ENCODE measurements at places on chromosomes 6 and 20.

- no peak for DNase-seq
Observed at GRCh38 chr20:9409352-9409751, 105.0 kb upstream of the LAMP5 start.

GRCh38 chr20:48631114-48632016 lies 196.4 kb downstream of the PREX1 start:
- no peak for DNase-seq

- no peak for DNase-seq
Observed at GRCh38 chr6:30703011-30703410, 12.2 kb upstream of the NRM start.

DNA sequence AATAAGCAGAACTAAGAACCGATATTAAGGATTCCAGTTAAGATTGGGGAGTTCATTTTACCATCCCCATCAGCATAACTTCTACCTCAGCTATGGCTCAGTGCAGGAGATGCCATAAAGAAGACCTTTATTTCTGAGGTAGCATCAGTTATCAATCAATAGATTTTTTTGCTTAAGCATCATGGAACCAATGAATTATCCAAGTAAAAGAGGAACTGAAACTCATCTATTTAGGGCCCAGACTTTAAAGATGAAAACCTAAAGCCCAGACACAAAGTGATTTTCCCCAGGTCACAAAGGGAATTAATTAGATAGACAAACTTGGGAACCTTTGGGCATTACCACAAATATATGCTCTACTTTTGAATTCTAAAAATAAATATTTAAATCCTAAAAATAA lies 59.2 kb upstream of the TINAG start:
- no peak for DNase-seq

DNA sequence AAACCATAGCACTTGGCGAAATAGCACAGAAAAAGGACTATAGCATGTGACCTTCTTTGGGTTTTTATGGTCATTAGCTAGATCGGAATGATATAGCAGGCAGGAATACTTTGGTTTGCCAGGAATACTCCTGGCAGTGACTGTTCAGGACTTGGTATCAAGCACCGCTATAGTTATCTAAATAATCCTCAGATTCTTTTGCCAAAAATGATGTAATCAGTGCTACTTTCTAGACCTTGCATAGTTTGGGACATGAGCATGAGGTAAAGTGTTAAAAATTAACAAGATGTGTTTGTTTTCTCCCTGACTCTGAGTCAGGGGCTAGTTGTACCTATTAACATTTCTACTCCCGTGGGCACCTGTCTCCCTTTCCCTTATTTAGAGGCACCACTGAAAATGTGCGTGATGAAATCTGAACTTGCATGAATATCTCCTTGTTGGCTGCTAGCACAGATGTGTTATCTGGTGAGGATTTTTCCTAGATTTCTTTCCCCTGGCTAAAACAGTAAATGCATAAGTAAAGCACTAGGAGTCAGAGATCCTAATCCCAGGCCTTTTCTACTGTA lies 511.0 kb downstream of the CDKAL1 start:
- no peak for DNase-seq

Measured in ureter (tissue), 1 donor.